GM23248 (cell line): ENCODE measurements at places on chromosomes 5 and 9. TPM values are rescaled to one million over a fixed set of nuclear protein-coding genes. Genes with fewer than 3 reads are reported as not detected.

The ACTBL2 gene
- total RNA-seq, result 0.11 and 0.76 TPM in 2 replicates

The FBP1 gene
- total RNA-seq, result not detected in 2 replicates

The OLFM1 gene
- total RNA-seq, result 17.0 and 18.6 TPM in 2 replicates

The HMMR gene
- 10.7 and 13.9 TPM in 2 replicates for total RNA-seq

The ZDHHC11 gene
- 0.65 TPM in 1 of 2 replicates, not detected in the other for total RNA-seq

The KIF27 gene
- 2.5 and 3.5 TPM in 2 replicates for total RNA-seq

DNA sequence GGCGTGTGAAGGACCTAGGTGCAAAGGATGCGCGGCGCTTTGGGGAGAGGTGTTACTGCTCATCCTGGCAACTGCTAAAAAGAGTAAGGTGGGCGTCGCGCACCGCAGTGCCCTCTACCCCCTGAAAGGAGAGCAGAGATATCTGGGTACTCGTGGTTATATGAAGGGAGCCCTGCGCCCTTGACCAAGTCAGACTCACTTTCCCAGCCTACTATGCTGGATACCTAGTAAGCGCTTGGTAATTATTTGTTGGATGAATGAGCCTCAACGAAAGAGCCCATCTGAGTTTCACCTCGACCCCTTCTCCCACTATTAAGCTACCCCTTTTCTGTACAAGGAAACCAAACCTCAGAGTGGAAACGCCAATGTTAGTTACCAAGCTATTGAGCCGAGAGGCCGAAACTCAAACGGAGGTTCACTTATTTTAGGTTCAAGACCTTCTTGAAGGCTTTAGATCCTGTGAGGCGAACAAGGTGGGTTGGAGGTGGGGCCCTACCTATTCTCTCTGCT is 8.0 kb downstream of the LHX6 start:
- DNase-seq, result no peak

DNA sequence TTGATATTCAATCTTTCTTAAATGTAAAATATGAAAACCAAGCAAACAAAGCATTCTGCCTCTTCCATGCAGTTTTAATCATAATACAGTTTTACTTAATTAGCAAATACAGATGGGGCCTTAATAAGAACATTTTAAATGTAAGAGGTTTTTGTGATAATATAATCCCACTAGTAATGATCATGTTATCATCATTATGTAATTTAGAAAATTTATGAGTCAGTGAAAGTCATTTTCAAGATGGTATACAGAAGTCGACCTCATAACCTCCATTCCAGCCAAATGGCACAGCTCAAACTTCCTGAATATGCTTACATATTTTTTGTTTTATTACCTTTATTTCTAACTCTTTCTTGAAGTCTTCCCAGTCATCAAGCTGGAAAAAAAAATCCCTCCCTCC is 102.2 kb upstream of the GNA14 start:
- peak; percentile 39 for DNase-seq

DNA sequence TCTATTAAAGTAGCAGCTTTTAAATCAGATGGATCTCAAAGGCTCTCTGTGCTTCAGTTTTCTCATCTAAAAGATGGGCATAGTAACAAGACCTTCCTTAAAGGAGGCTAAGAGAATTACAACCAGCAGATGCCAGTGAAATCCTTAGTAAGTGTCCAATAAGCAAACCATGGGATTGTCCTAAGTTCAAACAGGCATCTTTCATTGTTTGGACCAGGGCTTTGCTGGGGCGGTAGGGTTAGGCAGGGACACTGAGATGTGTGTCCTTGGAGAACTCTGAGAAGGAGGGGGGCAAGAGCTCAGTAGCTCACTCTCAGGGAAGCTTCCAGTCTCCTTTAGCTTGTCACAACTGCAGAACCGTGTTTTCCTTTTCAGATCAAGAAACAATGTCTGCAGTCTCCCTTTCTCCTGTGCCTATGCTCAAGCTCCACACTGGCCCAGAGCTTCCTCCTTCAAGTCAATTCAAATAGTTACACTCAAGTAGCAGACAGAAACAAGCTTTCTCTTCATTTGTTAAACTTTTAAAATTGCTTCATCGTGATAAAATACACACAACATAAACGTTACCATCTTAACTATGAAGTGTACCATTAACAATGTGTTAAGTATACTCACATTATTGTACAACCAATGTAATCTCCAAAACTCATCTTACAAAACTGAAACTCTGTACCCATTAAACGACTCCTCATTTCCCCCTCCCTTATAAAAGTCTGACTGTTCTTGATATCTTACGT is 216.2 kb downstream of the PIK3R1 start:
- no peak for DNase-seq

DNA sequence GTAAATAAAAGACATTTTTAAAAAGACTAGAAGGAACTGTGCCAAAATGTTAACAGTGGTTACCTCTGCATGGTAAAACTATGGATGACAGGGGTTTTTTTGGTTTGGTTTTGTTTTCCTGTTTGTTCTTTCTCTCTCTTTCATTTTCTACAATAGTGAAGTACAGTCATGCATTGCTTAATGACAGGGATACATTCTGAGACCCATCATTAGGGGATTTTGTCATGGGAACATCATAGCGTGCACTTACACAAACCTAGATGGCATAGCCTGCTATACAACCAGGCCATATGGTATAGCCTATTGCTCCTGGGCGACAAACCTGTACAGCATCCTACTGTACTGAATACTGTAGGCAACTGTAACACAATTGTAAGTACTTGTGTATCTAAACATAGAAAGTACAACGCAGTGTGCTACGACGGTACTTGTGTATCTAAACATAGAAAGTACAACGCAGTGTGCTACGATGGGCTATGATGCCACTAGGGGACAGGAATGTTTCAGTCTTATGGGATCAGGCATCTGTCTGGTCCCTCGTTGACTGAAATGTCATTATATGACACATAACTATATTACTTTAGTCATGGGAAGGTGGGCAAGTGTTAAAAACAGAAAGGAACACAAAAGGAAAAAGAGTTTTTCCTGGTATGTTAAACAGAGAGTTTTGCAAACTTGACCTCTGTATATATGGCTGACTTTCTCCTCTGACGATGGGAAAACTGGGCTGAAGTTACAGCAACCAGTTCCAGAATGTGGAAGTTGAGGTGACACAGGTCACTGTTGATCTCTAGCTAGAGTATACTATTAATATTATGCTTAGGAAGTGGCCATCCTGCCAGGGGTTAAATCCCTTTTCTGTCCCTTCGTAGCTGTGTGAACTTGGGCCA is 7.4 kb upstream of the ADAM19 start:
- DNase-seq, result no peak

GRCh38 chr9:87083986-87084385 is 136.7 kb upstream of the GAS1 start:
- DNase-seq, result no peak

DNA sequence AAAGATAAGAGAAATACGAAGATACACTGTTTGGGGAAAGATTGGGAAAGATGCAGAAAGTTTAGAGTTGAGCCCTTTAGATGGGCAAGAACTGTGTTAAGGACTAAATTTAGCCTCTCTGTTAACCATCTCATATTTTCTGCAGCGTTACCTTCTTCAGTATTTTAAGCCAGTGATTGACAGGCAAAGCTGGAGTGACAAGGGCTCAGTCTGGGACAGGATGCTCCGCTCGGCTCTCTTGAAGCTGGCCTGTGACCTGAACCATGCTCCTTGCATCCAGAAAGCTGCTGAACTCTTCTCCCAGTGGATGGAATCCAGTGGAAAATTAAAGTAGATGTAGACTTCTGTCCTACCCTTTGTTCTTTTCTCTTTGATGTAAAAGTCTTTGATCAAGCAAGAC is 26.4 kb upstream of the LNPEP start:
- DNase-seq, result no peak

- DNase-seq, result no peak
Observed at GRCh38 chr9:87086221-87086818, 139.0 kb upstream of the GAS1 start.

DNA sequence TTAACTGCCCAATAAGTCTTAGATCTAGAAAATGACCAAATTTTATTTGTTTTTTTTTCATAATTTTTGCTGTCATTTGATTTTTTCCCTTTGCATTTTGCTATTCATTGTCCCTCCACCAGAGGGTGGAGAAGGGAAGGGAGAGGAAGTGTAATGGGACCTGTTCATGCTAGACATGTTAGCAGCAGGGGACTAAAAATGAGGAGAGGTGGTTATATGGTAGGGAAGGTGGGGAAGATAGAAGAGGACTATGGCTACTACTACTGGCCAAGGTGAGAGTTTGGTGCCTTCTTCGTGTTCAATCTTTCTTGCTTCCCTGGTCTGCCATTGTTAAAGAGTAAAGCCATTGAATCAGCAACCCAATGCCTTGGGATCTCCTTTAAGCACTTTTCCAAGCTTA is 6.4 kb downstream of the GRIA1 start:
- peak; percentile 60 for DNase-seq

DNA sequence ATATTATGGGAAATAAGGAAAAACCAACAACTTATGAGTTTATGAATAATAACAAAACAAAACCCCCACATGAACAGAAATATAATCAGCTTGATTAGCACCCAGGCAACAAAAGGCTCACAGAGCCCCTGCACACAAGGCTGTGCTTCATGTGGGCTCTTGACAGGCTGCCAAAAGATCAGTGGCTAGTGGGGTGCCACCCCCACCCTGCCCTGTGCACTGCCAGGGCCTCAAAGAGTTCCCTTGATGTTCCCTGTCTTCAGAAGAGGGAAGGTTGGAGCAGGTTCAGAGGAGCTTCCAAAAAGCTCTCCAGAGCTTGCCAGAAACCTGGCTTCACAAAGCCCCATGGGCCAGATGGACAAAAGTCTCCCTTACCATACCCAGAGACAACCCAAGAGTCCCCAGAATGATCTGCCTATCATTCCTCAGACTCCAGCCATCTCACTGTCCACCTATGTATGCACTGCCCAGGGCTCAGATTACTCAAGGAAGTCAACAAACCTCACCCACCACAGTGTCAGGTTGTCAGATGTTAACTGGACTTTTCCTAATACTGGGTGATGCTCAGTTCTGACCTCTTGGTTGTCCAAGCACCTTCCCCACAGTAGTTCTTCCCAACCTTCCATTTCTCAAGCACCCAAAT is 87.5 kb downstream of the SIL1 start:
- no peak for DNase-seq

DNA sequence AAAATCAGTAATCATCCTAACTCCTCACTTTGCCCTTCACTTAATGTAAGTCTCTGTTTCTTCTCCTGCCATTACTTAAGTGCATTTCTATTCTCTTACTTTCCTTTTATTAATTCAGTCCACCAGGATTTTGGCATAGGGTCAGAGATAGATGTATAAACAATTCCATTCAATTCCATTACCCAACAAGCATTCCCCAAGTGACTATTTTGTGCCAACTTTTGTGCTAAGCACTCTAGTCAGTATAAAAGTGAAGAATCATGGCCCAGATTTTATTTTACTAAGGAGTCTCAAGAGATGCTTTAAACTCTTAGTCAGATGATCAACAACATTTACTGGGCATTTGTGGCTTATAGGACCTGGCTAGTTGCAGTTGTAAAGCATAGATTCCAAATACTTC is 159.3 kb downstream of the DMAC1 start:
- DNase-seq, result no peak

GRCh38 chr9:69093471-69094103 is 58.0 kb downstream of the FXN start:
- no peak for DNase-seq

DNA sequence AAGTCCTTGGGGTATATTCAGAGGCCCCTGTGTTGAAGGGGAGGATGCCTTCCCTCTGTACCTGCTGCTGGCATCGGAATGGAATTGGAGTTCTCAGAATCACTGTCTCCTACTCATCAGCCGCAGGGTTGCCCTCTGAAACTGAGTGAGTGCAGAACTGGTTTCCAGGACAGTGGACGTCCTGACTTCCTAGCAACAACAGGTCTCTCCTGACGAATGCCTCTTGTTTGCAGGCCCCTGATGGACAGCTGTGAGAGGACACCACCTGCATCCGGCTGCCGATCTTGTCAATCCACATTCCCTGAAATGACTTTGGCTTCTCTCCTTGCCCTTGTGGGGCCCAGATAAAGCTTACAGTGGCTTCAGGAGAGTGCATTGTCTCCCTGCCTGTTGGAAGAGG is 274.5 kb downstream of the NSG2 start:
- DNase-seq, result no peak

- DNase-seq, result no peak
Observed at GRCh38 chr9:129351642-129352145, 173.6 kb upstream of the IER5L start.

DNA sequence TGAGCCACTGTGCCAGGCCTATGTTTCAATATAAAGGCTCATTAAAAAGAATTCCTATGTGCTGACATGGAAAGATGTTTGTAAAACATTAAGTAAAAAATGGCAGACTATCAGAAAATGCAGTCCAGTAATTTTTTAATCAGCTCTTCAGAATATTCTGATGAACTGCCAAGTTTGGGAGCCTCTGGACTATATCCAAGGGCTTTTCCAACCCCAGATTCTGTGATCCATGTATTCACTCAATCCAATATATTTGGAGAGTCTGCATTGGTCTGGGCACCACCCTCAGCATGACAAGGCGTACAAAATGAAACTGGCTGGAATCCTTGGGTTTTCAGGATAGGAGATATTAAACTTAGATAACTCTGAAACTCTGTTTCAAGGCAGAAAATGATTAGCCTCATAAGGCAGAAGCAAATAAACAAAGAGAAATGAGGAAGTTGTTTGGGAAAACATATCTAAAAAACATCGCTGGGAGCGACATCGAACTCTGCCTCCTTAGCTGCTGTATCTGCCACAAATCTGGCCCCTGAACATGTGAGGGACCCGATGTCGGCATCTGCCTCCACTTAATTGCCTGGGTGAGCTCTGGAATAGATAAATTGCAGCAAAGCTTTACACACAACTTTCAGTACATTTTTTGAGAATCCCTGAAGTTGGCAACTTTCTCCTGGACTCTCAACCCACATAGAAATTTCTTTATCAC is 14.4 kb downstream of the PDE6A start:
- DNase-seq, result peak; percentile 38

- no peak for DNase-seq
Observed at GRCh38 chr5:157306692-157307471, 41.0 kb downstream of the CYFIP2 start.

- DNase-seq, result no peak
Observed at GRCh38 chr5:113236536-113237288, 198.1 kb downstream of the TSSK1B start.

DNA sequence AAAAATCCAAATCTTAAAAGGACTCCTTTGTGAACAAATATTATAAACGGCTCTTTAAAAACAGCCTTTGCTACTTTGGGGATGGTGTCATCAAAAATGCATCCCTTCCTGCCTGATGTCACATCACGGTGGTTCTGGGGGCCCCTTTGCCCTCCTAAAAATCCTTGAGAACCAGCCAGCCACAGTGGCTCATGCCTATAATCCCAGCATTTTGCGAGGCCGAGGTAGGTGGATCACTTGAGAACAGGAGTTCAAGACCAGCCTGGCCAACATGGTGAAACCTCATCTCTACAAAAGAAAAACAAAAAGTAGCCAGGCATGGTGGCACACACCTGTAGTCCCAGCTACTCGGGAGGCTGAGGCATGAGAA is 43.9 kb downstream of the FNBP1 start:
- DNase-seq, result peak; percentile 46

- DNase-seq, result no peak
Observed at GRCh38 chr9:88143957-88144625, 5.8 kb upstream of the SPATA31C2 start.

GRCh38 chr5:136195971-136196820 is 3.2 kb upstream of the SMIM32 start:
- DNase-seq, result no peak
